NCI-H1092 (cell line): ENCODE measurements at places on chromosomes 5 and 9.

DNA sequence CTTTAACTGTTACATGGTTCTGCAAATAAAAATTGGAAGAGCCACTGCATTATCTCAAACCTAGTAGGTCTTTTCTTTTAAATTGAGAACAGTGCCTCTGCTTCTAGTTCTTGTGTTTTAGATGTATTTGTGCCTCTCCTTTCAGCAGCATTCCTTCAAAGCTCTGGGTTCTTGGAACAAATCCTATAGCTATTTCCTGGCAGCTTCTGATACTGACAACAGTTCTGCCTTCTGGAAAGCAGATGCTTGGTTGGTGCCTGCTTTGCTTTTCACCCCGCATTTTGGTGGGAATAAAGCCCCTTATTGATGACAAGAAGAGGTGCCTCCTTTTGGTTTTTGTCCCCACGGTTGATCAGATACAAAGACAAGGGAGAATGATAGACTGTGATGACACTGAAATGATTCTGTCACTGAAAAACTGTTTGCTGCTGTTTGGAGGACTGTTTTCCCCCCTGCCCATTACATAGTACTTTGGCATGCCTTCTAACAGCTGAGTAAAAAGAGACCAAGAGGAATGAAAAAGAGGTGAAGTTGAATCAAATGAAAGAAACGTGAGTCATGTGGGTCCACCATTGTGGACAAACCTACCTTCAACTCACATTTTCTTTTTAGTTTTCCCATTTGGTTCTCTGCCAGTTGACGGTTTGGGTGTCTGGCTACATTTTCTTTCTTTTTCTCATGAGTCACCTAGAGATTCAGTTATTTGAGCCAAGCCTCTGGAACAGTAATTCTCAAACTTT is 5.6 kb downstream of the PTCD2 start:
- no peak for DNase-seq

DNA sequence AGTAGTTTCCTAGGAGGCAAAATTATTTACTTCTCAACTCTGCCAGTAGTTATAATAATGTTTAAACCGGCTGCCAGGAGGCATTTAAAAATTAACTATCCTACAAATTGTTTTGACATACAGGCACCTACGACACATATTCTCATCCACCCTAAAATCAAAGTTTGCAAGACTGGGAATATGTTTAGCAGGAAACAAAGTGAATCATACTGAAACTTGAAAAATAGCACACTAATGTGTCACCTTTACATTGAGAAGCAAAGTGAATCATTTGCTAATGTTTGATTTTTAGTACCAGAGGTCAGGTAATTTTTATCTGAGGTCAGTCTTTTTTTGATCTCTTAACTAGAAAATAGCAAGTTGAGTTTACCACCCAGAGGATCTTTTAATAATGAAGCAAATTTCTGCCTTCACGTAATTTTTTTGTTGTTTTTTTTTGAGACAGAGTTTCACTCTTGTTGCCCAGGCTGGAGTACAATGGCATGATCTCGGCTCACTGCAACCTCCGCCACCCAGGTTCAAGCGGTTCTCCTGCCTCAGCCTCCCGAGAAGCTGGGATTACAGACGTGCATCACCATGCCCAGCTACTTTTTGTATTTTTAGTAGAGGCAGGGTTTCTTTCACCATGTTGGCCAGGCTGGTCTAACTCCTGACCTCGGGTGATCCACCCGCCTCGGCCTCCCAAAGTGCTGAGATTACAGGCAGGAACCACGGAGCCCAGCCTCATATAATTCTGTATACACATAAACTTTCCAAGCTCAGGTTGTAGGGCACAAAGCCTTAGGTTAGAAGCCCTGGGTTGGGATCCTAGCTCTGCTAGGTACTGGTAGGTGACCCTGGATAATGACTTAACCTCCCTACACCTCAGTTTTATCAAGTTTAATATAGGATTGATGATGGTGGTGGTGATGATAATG is 124.3 kb downstream of the UGCG start:
- DNase-seq = no peak

- no peak for DNase-seq
Observed at GRCh38 chr5:169114466-169115065, 186.4 kb downstream of the SLIT3 start.

GRCh38 chr5:53766673-53767072 is 206.2 kb downstream of the NDUFS4 start:
- no peak for DNase-seq

- no peak for DNase-seq
Observed at GRCh38 chr5:147452165-147452811, 57.6 kb downstream of the DPYSL3 start.

DNA sequence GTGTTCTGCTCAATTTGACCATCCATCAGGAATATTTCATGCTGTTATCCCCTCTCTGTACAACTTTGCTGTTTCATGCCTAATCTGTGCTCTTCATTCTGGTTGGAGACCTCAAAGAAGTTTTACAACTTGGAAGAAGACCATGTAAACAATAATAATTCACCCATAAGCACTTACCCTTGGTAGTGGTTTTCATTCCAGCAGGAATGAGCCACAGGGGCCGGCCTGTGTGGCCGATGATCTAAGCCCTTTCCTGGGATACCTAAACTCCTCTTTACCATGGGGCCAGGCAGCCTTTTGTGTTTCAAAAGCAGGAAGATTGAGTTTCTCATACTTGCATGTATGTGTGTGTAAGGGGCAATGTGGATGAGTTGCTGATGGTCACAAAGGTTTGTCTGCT is 165.0 kb downstream of the FGF1 start:
- DNase-seq = no peak

DNA sequence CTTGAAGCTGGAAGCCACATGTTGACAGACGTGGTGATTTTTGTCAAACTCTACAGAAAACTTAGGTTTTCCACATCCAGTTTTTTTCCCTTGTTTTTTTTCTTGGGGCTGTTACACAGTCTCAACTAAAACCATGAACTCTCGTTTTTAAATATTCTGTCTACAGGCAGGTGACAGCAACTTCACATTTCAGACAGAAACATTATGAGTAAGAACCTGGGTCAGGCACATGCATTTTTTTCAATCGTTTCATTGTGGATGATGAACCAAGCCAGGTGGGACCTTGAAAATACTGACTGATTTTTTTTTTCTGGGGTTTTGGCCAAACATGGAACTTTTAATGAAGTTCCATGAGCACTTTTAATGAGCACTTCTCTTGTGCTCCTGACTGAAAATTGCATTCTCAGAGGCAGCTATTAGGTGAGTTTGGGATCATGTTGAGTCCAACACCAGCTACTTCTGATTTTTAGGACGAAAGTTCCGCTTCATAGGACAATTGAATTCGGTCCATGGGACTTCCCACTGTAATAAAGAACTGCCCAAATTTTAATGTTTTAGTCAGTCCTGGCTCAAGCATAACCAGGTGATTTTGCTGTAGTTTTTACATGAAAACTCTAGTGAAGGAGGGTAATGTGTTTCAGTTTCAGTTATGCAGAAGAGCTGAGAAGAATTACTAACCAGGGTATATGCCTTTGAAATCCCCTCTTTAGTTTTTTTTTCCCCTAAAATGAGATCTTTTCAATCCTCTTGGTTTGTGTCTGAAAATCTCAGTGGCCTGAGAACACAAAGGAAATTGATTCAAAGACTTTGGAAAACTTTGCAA is 93.2 kb upstream of the ADAMTS16 start:
- no peak for DNase-seq

DNA sequence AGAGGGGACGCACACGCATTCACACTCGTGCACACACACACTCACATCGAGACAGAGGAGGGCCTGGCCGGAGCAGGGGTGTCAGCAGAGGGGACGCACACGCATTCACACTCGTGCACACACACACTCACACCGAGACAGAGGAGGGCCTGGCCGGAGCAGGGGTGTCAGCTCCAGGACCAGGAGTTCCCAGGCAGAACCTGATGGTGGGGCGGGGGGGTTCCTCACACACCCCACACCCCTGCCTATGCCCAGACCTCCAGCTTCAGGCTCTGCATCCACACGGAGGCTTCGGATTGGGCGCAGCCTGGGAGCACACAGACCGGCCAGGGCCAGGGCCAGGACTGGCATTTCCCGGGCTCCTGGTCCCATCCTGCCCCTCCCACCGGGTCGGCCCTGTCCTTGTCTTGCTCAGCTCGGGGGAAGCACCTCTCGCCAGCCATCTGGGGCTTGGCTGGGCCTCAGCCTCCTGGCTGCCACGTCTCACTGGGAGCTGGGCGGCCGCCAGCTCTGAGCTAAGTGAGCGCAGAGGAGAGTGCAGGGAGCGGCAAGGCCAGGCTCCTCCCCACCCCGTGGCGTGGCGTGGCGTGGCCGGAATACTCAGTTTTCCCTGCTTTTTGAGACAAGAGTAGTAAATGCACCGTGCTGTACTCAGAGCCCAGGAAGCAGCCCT is 31.3 kb downstream of the ADAMTS2 start:
- DNase-seq = peak; percentile 61

DNA sequence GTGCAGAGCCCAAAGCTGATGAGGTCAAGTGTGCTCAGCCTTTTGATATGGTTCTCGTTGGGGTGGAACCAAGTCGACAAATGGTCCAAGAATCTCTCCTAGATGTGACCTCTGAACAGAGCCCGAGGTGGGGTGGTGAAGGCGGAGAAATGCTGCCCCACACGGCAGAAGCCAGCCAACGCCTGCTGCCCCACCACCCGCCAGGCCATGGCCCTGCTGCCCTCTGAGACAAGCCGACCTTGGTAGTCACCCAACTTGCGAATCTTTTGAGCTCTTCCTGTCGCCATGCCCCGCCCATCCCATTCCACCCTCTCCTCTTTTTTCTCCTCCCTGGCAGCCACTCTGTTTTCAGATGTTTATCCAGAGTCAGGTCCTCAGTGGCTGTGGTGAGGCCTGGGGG is 91.5 kb upstream of the EGFLAM start:
- DNase-seq = no peak

GRCh38 chr9:110059461-110059860 is 148.5 kb downstream of the C9orf152 start:
- no peak for DNase-seq

- no peak for DNase-seq
Observed at GRCh38 chr5:101018299-101018698, 115.2 kb upstream of the ST8SIA4 start.

DNA sequence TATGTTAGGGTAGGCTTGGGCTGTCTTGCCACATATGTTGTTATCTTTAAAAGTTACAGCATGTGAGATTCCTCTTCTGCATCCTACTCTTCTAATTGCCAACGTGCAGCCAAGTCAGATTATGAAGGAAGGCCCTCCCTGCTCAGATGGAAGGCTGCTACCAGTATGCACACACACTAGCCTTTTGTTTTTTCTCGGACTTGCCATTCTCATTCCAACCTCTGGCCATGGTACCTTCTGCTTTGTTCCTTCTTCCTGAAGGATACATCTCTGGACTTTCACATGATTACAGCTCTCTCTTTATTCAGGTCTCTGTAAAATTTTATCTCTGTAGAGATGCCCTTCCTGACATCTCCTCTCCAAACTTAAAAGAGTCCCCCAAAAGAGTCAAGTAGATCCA is 12.8 kb upstream of the OTP start:
- DNase-seq = no peak

GRCh38 chr5:31433229-31433628 is 98.7 kb downstream of the DROSHA start:
- DNase-seq = no peak

GRCh38 chr5:77333451-77334123 is 123.1 kb downstream of the PDE8B start:
- DNase-seq = no peak

DNA sequence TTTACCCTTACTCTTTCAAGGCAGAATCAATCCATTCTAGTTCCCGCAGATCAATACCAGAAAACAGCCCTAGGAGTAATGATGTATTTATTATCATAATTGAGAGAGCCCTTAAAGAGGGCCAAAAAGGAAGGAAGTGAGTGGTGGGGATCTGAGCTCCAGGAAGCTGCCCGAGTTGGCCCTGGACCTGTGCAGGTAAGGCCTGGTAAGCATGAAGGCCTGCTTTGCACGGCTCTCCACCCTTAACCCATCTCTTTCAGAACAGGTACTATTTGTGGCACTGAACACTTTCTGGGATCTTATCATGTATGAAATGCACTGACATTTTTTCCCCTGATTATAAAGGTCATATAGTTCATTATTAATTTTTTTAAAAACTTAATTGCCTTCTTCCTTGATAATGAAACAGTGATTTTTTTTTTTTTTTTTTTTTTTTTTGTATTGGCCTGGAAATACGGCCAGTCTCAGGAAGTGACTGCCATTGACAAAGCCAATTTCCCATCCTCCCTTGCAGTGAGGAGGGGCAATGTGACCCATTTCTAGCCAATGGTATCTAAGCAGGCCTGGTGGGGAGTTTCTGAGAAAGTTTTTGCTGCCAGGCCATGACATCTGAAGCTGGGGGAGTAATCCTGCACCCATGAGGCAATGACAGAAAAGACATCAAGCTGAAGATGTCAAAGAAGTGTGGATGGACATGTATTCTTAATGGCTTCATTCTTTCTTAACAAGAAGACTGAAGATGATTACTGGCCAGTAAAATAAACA is 6.3 kb upstream of the MVB12B start:
- no peak for DNase-seq

- no peak for DNase-seq
Observed at GRCh38 chr9:76637416-76637815, 126.8 kb upstream of the PCA3 start.

DNA sequence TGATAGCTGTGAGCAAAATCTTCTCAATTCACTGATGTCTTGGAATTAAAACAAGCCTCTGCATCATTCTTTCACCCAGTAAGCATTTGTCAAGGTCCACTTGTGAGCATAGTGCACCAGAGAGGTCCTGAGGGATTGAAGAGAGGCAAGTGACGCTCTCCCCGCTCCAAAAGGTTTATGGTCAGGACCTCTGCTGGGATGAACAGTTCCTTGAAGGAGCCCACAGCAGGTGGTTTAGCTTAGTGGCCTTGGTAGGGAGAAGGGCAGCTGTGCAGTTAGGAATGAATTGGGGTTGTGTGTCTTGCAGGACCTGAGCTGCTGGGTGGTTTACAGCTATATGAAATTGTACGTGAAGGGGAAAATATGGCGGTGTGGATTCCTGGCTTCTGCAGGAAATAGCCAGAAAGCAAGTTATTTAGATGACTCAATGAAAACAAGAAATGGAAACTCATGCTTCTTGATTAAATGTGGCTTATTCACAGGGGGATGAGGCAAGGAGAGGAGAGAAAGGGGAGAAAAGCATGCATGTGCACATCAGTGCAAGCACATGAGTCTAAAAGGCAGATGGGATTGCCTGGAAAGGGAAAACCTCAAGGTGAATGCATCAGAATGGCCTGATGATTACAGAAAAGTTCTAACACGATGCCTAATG is 42.0 kb downstream of the SUB1 start:
- no peak for DNase-seq

DNA sequence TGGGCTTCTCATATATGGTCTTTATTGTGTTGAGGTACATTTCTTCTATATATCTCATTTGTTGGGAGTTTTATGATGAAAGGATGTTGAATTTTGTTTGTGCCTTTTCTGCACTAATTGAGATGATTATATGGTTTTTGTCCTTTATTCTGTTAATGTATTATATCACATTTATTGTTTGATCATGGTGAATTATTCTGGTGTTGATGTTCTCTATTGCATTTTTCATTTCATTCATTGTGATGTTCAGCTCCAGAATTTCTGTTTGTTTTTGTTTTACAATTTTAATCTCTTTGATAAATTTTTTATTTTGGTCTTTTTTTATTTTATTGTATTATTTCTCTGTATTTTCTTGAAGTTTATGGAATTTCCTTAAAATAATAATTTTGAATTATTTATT is 35.4 kb downstream of the FBXO4 start:
- DNase-seq = no peak

- no peak for DNase-seq
Observed at GRCh38 chr9:97820373-97820772, 32.7 kb upstream of the FOXE1 start.
